ENCODE measurements at places on chromosomes 3 and 15. TPM values are rescaled to one million over a fixed set of nuclear protein-coding genes. Genes with fewer than 3 reads are reported as not detected.

- H3K27ac ChIP-seq, result no peak overlapping the region
- no peaks in the 10 kb centered on the region for H3K27me3 ChIP-seq
- H3K36me3 ChIP-seq, result no peaks in the 10 kb centered on the region
- no peak overlapping the region for H3K4me3 ChIP-seq
- no peak for DNase-seq
- no peaks in the 10 kb centered on the region for H3K4me1 ChIP-seq
Measured at GRCh38 chr3:80187981-80188380, 420.2 kb upstream of the ROBO1 start.

DNA sequence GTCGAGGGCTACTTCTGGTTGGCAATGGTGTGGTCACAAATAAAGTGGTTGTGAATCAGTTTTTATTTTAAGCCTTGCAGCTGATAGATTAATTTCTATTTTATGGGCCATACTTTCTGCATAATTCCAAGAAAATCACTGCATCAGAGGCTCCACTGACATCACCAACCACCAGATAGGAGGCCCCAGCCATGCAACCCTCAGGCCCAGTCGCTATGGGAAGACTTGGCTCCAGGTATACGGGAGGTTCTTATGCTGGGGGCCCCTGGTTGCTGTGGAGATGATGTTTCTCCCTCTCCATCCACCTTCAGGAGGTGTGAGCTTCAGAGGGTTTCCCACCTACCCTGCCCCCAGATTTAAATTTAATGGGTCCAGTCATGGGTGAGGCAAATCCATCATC lies 57.4 kb downstream of the ISG20 start:
- H3K4me1 ChIP-seq, result no peaks in the 10 kb centered on the region
- H3K27ac ChIP-seq, result no peak overlapping the region
- H3K36me3 ChIP-seq, result no peaks in the 10 kb centered on the region
- H3K27me3 ChIP-seq, result no peaks in the 10 kb centered on the region

- H3K4me3 ChIP-seq, result no peak overlapping the region
- no peak overlapping the region for H3K27ac ChIP-seq
- H3K27me3 ChIP-seq, result no peaks in the 10 kb centered on the region
- no peaks in the 10 kb centered on the region for H3K36me3 ChIP-seq
- no peak for DNase-seq
Measured at GRCh38 chr3:70090322-70090913, 90.9 kb downstream of the SAMMSON start.

DNA sequence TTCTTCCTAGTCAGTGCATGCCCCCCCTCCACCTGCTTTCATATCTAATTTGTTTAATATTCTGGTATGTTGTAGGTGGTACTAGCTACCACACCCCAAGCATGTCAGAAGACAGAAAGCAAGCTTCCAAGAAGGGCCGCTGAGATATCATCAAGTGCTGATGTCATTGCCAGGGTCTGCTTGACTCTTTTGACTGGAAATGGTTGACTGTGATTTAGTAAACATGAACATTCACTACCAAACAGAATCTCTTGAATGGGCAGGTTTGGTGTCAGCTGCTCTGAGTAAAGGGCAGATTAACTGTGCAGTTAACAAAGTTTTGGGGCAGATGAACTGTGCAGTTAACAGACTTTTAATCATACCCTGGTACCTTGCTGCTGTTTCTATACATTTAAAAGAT lies 244.2 kb upstream of the SATB1 start:
- no peak overlapping the region for H3K4me3 ChIP-seq
- no peaks in the 10 kb centered on the region for H3K27me3 ChIP-seq
- no peaks in the 10 kb centered on the region for H3K36me3 ChIP-seq
- H3K4me1 ChIP-seq, result no peaks in the 10 kb centered on the region
- H3K27ac ChIP-seq, result no peak overlapping the region

GRCh38 chr3:171377859-171378258 lies 82.3 kb downstream of the TNIK start:
- H3K4me1 ChIP-seq, result peaks cover 41% of the 10 kb centered on the region
- no peak overlapping the region for H3K27ac ChIP-seq
- H3K27me3 ChIP-seq, result no peaks in the 10 kb centered on the region
- no peak for DNase-seq
- no peak overlapping the region for H3K4me3 ChIP-seq

DNA sequence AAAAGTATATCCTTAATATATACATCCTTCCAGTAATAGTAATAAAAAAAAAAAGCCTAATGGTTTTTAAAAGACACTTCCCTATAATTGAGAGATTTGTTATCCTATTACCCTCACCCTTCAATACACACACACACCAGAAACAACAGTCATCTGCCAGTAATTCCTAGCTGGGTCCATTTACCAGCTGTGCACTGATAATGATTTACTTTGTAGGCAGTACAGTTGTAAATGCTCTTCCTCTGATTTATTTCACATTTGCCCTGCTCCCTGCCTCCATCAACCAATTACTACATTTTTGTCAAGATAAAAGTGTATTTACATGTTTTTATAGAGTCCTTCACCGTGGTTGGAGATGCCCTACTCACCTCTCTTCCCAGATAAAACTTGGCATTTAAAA lies 12.4 kb downstream of the TPM1 start:
- peaks cover 29% of the 10 kb centered on the region for H3K36me3 ChIP-seq
- DNase-seq, result no peak
- peak overlapping the region; percentile 93 for H3K27ac ChIP-seq
- no peaks in the 10 kb centered on the region for H3K27me3 ChIP-seq
- no peak overlapping the region for H3K4me3 ChIP-seq
- H3K4me1 ChIP-seq, result peaks cover 75% of the 10 kb centered on the region

The SOX2 gene
- not detected for total RNA-seq

Data from heart left ventricle (tissue), 16 donors.